ENCODE measurements at places on chromosomes 4 and X. TPM values are rescaled to one million over a fixed set of nuclear protein-coding genes. Genes with fewer than 3 reads are reported as not detected.

- peaks cover 13% of the 10 kb centered on the region for H3K36me3 ChIP-seq
- no peak overlapping the region for H3K27ac ChIP-seq
- H3K4me1 ChIP-seq = no peaks in the 10 kb centered on the region
Measured at GRCh38 chrX:19924285-19924684, 36.9 kb upstream of the SH3KBP1 start.

DMRTC1B gene
- total RNA-seq = not detected

MUC7 gene
- not detected for total RNA-seq

DCAF4L1 gene
- not detected for total RNA-seq

CTAG1A gene
- not detected for total RNA-seq

Data from vagina (tissue), 2 donors.